ENCODE measurements at places on chromosomes 16 and 17.
A peak's percentile ranks its signal among the peaks of the same experiment; 100 is the strongest.

- DNase-seq = no peak
Observed at GRCh38 chr16:11342021-11342855, 3.0 kb upstream of the RMI2 start.

GRCh38 chr17:70017112-70017511 lies 57.9 kb upstream of the KCNJ16 start:
- no peak for DNase-seq

GRCh38 chr16:15707332-15707731 lies 57.3 kb downstream of the NDE1 start:
- DNase-seq = no peak

GRCh38 chr16:90053902-90054500 lies 23.1 kb downstream of the PRDM7 start:
- DNase-seq = no peak

GRCh38 chr17:50310455-50311111 lies 35.3 kb upstream of the XYLT2 start:
- DNase-seq = no peak

DNA sequence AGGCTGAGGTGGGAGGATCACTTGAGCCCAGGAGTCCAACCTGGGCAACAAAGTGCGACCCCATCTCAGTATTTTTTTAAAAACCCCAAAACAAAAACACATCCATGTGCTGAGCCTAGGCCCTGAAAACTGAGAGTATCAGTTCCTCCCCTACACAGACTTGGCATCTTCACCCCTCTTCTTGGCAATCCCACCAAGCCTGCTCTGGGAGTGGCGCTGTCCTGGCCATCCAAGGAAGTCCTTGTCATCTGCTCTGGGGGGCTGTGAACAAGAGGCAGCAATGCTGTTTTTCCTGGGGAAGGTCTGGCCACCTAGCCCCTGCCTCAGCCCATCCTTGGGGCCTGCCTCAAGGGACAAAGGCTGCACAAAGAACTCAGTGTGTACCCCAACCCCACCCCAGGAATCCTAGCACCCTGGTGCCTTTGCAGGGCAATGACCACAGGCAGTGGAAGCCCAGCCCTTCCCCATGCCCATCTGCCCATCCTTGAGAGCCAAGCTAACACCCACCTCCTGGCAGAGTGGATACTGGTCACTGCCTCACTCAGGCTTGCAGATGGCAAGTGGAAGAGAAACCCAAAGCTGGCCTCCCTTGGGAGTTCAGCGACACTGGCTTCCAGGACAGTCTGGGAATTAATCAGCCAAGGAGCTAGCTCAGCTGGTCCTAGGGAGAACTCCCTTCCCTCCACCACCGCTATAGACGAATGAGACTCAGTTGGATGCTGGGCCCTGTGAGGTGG lies 14.8 kb upstream of the GFOD2 start:
- DNase-seq = peak; percentile 39

DNA sequence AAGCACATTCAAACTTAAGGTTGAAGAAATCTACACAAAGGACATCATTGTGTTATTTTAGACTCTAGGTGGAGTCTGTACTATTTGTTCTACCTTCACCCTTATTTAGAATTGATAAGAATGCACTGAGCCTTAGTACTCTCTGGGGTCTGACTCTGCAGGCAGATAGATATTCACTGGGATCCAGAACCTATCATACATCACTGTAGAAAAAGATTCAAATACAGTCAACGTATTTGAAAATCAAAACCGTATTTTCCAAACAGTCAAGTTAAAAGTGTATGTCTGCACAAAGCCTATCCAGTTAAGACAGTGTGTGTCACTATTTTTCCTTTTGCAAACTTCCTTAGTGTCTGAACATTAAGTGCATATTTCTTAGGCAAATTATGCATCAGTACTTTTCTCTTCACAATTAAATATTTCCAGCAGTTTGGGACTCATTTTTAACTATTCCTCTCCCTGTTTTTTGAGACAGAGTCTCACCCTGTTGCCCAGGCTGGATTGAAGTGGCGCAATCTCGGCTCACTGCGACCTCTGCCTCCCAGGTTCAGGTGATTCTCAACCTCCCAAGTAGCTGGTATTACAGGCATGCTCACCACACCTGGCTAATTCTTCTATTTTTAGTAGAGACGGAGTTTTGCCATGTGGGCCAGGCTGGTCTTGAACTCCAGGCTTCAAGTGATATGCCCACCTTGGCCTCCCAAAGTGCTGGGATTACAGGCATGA lies 22.3 kb downstream of the MOSMO start:
- no peak for DNase-seq

- peak; percentile 85 for DNase-seq
Observed at GRCh38 chr16:8963821-8964441, at the start of gene USP7. USP7 (minus strand) TSS chr16:8963906; CDS start chr16:8963285, 621 bp downstream.

- no peak for DNase-seq
Observed at GRCh38 chr17:58710948-58711552, 18.6 kb downstream of the RAD51C start.

- DNase-seq = no peak
Observed at GRCh38 chr17:22517716-22518115, 825.4 kb downstream of the KCNJ18 start.

DNA sequence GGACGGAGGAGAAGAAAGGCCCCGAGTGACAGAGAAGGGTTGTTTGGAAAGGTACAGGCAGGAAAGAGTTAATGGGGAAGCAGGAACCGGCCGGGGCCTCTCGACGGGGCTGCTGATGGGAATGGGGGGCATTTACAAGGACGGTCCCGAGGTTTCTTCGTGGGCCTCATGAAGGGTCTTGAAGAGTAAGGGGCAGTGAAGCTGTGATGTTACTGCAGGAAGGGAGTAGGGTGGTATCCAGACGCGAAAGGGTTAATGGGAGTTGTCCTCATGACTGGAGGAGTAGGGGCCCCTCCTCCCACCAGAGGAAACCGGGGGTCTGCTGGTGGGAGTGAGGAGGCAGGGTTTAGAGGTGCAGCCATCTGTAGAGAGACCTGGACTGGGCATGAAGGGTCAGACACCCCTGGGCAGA lies 481 bp downstream of the PDK2 start:
- no peak for DNase-seq

- DNase-seq = no peak
Observed at GRCh38 chr17:75130632-75131277, 787 bp downstream of the NT5C start.

DNA sequence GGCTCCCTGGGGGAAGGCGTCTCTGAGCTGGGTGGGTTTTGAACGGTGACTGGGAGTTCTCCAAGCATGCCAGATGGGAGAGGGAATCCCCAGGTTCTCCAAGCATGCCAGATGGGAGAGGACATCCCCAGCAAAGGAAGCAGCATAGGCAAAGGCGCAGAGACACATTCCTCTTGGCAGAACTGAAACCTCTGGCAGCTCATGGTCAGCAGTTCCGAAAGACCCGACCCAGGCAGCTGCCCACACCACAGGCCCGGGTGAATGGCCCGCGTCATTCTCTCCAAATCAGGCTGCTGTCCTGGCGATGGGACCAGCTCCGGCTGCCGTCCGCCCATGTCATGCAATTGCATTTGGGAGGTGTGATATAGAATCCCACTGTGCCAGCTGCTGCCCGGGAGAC lies 8.0 kb downstream of the ZNF469 start:
- DNase-seq = no peak

- no peak for DNase-seq
Observed at GRCh38 chr17:36048066-36048465, 16.0 kb upstream of the CCL18 start.

DNA sequence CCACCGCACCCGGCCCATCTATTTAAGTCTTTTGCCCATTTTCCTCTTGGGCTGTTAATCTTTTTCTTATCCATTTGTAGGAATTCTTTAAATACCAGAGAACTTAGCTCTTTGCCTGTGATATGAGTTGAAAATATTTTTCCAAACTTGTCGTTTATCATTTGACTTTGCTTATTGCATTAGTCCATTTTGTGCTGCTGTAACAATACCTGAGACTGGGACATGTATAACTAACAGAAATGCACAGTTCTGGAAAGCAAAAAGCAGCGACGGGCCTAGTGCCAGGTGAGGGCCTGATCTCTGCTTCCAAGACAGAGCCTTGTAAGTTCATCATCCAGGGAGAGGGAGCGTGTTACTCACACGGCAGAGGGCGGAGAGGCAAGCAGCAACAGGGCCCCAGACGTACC lies 25.6 kb upstream of the BHLHA9 start:
- no peak for DNase-seq

DNA sequence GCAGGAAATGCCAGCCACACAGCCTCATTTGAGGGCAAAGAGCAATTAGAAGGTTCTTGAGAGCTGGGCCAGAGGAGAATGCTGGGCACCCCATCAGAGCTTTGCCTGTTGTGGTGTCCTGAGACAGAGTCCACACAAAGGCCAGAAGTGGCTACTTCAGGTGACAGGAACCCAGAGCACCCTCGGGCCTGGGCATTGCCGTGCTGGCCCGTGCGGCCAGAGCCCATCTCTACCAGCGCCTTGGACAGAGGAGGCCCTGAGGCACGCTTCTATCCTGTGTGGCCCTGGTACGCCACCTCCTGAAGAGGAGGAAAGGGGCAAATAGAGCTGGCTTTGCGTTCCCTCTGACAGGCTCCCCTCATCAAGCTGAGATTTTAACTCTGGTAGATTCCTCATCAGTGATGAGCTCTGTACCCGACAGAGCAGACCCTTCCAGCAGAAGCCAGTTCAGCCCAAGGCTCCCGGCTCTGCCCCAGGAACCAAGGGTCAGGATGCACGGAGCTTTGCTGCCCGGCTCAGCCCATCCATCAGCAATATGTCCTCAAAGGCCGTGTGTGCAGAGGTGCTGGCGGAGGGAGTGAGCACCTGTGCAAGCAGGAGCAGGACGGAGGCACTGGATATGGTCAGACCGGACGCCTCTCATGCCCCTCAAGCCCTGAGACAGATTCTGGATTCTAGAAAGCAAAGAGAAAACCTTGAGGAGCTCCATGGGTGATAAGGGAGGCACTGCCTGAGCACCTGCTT lies 3.4 kb upstream of the RASD1 start:
- DNase-seq = no peak

DNA sequence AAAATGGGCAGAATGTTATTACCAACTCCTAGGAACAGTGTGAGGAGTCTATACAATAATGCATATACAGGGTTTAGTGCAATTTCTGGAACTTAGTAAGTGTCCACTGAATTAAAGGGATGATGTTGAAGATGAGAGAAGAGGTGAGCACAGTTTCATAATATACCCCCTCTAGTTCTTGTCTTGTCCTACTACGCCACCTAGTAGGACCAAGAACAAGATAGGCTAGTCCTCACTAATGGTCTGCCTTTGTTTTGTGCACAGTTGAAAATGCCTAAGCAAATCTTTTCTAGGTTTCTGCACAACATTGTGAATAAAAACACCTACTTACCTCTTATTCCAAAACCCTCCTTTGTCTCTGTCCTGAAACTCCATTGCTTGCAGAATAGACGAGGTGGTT lies 670.2 kb downstream of the CDH8 start:
- no peak for DNase-seq

DNA sequence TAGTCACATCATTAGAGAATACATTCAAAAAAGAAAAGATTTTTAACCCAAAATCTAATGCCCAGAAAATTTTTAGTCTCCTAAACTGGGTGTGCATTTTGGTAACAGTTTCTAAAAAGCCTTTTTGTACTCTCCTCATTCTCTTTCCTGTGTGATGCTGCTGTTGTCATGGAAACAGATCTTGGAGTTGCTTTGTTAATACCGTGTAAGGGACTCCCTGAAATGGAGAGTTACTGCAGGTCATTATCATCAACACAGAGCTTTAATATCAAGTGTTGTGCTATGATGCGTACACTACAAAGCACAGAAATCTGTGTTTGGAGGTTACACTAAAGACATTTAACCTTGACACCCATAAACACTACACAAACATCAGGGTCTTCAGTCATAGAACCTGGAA lies 216.3 kb downstream of the PRKCA start:
- no peak for DNase-seq

GRCh38 chr16:34803683-34804416 lies 1344.4 kb downstream of the TP53TG3F start:
- no peak for DNase-seq

- no peak for DNase-seq
Observed at GRCh38 chr16:48629531-48629930, 19.6 kb upstream of the N4BP1 start.
